ENCODE measurements at places on chromosomes 16 and 17.
A peak's percentile ranks its signal among the peaks of the same experiment; 100 is the strongest.

GRCh38 chr17:74018115-74018514 is 185.4 kb upstream of the RPL38 start:
- DNase-seq = no peak

DNA sequence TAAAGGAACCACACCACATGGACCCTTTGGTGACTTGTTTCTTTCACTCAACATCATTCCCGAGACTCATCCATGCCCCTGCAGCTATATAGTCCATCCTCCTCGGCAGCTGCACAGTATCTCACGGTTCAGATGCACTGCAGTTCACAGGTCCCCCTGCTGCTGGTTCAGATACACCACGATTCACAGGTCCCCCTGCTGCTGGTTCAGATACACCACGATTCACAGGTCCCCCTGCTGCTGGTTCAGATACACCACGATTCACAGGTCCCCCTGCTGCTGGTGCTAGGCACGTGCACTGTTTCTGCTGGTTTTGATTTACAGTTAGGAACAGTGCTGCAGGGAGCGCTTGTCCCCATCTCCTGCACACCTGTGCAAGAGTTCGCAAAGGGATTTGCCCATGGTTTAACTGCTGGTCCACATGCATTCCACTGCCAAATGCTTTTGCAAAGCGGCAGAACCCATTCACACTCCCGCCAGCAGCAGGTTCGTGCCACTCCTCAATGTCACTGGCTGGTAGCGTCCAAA is 3.8 kb downstream of the HSDL1 start:
- DNase-seq = no peak

DNA sequence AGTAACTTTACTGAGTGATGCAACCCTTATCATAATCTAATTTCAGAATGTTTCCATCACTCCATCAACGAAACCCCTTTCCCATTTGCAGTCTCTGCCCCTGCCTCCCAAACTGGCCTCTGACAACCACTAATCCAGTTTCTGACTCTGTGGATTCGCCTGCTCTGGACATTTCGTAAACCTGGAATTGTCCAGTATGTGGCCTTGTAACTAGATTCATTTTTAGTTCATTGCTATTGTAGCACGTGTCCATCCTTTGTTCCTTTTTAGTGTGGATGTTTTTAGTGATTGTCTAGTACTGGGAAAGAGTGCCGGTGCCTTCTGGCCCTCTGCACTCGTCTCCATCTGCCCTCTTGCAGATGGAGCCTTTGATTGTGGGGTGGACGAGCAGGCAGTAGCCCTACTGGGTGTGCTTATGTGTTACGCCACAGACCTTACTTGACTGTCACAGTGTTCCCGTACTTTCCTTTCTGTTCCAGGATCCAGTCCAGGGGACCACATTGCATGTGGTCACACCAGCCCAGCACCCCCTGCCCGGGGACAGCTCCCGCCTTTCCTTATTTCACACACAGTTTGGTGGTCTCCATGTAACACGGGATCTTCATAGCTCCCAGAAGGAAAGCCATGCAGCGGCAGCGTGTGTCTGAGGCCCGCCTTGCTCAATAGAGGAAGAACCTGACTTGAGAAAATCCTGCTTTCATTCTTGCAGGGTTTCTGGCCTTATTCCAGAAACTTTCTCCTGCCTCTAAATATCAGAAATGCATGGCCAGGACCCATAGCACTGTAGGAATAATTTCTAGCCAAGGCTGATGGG is 8.8 kb downstream of the KIAA0513 start:
- no peak for DNase-seq

DNA sequence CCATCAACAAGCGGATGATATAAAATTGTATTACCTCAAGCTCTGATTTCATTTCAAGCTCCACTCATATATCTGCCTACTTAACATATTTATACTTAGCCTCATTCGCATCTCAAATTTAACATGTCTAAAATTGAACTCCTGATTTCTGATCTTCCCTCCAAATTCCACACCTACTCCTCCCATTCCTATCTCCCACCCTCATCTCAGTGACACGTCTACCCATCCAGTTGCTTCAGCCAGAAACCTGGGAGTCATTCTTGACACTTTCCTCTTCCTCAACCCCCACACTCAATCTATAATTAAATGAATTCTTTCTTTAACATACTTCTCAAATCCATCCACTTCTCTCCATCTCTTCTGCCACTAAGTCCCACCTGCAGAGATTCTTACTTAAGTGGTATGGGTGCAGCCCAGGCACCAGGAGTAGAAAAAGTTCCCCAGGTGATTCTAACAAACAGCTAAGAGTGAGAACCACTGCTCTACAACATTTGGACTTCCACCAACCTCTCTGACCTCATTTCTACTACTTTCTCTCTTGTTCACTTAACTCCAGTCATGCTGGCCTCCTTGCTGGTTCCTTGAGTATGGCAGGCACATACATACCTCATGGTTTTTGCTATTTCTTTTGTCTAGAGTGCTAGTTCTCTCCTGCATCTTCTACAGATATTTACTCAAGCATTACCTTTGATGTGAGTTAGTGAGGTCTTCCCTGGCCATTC is 18.1 kb downstream of the SPOP start:
- no peak for DNase-seq

- no peak for DNase-seq
Observed at GRCh38 chr17:35129973-35130351, 8.5 kb downstream of the FNDC8 start.

DNA sequence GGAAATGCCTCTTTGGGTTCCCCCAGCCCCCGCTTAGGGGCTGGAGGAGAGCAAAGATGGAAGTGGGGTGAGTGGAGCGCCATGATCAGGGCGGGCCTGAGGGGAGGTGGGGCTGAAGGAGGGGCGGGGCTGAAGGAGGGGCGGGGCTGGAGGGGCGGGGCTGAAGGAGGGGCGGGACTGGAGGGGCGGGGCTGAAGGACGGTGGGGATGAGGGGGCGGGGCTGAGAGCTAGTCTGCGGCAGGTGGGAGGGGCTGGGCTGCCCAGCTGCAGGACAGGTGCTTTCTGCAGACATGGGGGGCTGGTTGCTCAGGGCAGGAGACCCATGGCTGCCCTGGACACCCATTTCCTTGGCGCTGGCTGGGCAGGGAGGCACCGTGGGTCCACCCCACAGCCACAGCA is 39.1 kb upstream of the PABPN1L start:
- peak; percentile 41 for DNase-seq

DNA sequence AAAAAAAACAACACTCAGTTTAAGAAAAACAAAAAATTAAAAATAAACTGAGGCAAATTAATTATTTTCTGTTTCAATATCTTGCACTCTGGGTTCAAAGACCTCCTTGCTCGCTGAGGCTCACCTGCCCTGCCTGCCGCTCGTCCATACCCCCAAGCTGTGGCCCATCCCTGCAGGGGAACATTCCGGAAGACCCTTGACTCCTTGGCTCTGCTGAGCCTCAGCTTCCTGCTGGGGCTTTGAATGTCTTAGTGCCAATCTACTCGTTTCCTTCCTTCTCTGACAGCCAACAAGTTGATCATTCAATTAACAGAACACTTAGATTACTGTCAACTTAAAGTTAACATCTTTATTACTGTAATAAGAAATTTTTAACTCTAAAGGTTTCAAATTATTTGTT is 24.3 kb downstream of the G6PC1 start:
- DNase-seq = no peak

DNA sequence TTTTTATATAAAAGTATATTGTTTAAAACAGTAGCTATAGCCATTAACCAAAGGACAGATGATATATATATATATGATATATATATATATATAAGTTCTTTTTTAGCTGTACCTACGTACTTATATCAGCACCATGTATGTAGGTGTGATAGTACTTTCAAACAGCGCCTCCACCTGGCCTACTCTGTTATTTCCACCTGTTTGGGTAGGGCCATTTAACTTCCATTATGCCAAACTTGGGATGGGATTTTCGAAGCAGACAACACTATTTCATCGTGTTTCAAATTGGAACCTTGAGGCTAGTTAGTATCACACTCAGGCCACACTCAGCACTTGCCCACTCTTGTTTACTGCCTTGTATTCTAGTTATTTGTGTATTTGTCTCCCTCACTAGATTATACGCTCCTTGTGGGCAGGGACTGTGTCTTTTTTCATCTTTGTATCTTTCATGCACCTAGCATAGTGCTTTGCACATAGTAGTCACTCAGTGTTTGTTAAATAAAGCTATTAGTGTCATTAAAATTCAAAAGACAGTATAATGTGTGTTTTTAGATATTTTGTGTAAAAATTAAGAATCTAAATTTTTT is 11.8 kb upstream of the CLTC start:
- DNase-seq = peak; percentile 16

DNA sequence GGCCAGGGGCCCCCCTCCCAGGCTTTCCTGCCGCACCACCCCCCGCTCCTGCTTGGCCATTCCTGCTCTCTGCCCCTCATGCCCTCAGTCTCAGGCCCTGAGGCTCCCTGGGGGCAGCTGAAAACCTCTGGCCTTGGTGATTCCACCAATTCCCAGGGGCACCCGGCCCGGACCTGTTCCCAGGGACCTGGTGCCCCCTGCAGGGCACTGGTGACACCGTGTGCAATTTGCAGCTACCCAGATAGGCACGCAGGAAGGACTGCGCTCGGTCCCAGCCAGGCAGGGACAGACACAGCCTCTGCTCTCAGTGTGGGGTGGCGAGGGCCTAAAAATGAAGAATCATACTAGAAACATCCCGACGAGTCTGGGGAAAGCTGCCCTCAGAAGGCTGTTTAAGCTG is 13.4 kb downstream of the WFDC1 start:
- DNase-seq = no peak

DNA sequence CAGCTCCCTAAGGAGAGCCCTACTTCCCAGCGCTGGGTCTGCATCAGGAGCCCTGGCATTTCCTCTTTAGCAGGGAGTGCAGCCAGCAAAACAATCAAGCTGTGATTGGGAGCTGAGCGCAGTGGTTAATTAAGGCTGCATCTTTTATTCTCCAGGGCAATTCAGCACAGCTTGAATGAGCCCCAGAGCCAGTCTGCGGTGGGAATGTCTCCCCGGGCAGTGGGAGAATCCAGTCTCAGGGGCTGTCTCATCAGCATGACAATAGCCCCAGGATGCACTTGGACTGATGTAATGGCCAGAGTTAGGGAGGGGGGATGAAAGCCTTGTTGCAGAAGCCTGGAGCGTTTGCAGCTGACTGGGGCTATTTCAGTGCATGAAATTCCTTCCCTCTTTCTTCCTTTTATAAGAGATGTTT is 292.6 kb upstream of the SOX9 start:
- DNase-seq = no peak

DNA sequence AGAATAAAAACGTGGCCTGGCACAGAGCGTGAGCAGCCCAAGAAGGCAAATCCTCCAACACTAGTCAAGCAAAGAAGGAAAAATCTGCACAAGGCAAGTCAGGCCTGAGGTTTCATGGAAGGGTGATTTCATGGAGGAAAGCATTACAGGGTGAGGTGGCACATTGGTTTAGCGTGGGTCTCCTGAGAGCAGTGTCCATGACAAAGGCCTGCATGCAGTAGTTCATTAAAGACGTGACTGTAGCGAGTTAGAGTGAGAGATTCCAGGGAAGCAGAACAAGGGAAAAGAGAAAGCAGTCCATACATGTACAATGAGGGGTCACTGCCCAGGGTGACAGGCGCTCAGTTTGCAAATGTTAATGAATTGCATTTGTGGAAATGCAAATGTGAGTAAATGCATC is 285.0 kb upstream of the ERCC4 start:
- DNase-seq = no peak

- no peak for DNase-seq
Observed at GRCh38 chr16:74113545-74113944, 183.1 kb upstream of the PSMD7 start.

DNA sequence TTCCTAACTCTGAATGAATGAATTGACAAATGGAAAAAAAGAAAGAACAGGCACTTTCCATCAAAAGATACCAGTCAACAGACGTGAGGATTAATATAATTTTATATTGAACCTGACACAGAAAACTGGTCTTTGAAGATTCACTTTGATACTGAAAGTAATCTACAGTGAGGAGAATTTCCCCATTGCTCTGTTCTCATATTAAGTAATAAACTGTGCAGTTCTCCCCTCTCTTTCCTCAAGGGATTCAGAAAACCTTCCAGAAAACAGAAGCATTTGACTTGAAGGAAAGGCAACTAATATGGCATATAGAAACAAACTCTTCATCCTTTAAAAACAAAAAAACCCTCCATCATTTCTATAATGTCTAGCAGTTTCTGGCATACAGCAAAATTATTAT is 2.2 kb downstream of the TEX2 start:
- DNase-seq = no peak

GRCh38 chr17:65902831-65903522 is 289.0 kb downstream of the CEP112 start:
- DNase-seq = no peak

GRCh38 chr16:8568231-8568617 is 22.1 kb downstream of the TMEM114 start:
- DNase-seq = no peak

GRCh38 chr16:47247690-47248089 is 103.9 kb upstream of the NETO2 start:
- DNase-seq = no peak

GRCh38 chr16:28218109-28218508 is 6.3 kb upstream of the XPO6 start:
- DNase-seq = peak; percentile 43

DNA sequence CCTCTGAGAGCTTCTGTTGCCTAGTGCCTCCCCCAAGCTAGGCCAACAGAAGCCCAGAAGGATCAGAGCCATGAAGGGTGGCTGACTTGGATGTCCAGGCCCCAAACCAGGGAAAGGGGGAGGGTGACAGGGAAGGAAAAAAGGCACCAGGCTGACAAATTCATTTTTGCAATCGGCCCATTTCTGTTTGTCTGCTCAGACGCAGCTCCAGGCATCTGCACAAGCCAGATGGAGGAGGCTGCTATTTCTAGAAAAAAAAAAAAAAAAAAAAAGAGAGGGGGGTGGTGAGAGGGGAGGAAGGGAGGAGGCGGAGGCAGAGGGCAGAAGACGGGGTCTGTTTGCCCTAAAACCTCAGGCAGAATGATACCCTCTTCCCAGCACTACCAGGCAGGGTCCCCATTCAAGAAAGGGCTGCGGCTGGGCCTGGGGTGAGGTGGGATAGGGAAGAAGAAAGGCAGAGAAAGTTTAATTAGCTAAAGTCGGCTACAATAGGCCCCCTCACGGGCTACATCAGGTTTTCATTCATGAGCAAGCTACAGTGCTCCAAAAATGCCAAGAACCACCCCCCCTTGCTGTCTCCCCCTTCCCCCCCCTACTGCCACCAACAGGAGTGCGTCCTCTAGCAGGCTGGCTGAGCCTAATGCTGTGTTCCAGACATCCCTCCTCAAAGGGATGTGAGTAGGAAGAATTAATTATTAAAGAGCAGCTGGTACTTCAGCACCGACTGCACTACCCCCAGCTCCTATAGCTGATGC is 2.4 kb downstream of the HDAC5 start:
- no peak for DNase-seq

DNA sequence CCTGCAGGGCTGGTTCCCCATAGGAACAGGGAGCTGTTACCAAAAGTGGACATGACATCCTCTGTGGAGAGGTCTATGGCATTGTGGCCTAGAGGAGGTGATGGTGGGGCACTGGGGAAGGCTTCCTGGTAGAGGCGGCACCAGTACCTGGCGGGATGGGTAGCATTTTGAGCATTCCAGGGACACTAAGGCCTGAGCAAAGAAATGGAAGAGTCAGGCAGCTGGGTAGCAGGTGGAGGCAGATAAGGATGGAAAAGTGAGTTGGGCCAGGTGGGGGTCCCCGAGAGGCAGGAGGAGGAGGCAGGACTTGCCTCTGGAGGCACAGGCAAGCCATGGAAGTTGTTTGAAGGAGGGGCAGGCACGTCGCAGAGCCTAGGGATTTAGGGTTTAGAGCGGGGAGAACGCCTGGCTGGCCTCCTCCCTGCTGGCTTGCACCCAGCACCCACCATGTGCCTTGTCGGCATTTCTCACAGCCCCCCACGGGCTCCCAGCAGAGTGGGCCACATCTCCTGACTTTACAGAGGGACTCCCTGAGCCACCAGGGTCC is 5.1 kb upstream of the ADCY7 start:
- DNase-seq = no peak

GRCh38 chr16:67653789-67654402 is 6.2 kb downstream of the ACD start:
- no peak for DNase-seq

All from stimulated activated CD4-positive, alpha-beta T cell treated with anti-CD3 and anti-CD28 coated beads, TNF-alpha, amount 100 ng/mL, for 48 hours (primary cell).